ENCODE measurements at places on chromosomes 16 and 17.

DNA sequence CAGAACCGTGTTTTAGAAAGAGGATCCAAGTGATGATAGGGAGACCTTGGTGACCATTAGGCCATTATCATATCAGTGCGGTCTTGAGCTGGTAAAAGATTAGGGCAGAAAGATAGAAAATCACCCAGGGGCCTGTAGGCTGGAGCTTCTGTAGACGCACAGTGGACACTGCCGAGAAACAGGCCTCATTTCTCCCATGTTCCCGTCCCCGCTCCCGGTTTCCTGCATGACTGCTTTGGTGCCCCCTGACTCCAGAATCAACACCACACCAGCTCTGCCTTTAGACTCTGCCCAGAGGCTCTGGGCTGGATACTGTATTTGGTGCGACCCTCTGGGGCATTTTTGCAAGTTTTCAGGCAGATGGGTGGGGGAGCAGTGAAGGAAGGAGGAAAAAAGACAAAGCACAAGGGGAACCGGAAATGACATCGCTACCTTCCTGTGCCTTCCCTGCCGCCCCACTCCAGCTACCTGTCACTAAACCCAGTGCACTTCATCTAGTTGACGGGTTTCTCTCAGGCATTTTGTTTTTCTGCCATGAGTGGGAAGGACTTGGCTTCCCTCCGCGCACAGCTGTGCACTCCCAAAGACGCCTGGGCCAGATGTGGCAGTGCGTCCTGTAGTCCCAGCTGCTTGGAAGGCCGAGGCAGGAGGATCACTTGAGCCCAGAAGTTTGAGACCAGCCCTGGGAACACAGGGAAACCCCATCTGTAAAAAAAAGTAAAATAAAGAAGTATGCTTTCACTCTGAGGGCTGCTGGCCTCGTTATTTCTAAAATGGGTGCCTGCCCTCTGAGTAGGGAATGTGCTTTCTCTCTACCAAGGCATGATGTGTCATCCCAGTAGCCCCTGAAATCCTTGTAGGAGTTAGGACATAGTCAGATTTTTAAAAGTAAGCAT, 214.1 kb downstream of the RPTOR start:
- DNase-seq = no peak

DNA sequence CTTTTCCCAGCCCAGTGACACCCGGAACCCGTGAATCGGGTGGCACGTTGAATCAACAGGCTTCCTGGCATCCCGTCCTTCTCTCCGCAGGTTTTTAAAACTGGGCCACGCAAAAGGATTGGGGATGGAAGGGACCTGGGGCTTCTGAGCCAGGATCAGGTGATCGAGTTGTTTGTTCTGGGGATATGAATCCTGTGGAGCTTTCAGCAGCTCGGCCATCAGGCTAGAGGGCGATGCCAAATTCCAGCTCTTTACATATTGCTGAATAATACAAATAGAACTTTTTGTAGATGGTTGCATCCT, 473 bp downstream of the SUPT6H start:
- no peak for DNase-seq

- DNase-seq = no peak
Measured at GRCh38 chr17:76879254-76879653, 11.1 kb downstream of the MGAT5B start.

GRCh38 chr17:6070430-6070912, 292 bp downstream of the WSCD1 start:
- DNase-seq = no peak

- no peak for DNase-seq
Measured at GRCh38 chr17:1808644-1809043, 21.1 kb downstream of the SMYD4 start.

- no peak for DNase-seq
Measured at GRCh38 chr17:28433721-28434120, 27.7 kb upstream of the SLC46A1 start.

DNA sequence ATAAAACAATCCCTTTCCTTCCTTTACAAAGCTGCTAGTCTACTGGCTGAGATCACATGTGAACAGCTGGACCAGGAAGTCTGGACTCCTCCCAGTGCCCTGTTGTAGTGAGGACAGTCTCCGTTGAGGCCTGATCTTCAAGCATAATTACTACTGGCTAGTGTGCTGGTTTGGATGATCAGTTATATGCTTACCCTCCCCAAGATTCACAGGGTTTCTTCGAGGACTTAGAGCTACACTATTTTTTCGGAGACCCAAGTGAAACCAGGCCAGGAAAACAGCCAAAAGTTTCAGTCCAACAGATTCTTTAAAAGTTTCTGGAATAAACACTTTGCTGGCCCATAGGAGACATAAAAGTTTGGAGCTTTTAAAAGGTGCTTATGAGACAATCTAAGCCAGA, 194.9 kb upstream of the CDH11 start:
- no peak for DNase-seq
